NB4 (cell line): ENCODE measurements at places on chromosomes 3 and 15.

GRCh38 chr15:33926260-33926659, 42.0 kb upstream of the CHRM5 start:
- DNase-seq = no peak

DNA sequence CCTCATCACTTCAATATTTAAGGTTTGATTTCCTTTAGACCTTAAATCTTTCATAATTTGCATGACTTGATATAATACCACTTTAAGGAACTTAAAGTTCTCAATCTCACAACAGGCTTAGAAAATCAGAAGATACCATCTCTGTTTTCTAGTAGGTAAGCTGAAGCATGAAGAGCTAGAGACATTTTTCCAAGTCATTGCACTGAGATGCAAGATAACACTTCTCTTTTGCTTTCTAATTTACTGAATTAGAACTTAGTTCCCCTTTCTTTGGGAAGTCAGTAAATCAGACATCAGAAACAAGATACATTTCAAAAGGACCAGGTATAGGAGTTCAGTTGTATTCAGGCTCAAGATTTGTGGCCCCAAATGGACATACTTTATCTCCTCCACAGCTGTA, 79.7 kb downstream of the DZIP3 start:
- no peak for DNase-seq

DNA sequence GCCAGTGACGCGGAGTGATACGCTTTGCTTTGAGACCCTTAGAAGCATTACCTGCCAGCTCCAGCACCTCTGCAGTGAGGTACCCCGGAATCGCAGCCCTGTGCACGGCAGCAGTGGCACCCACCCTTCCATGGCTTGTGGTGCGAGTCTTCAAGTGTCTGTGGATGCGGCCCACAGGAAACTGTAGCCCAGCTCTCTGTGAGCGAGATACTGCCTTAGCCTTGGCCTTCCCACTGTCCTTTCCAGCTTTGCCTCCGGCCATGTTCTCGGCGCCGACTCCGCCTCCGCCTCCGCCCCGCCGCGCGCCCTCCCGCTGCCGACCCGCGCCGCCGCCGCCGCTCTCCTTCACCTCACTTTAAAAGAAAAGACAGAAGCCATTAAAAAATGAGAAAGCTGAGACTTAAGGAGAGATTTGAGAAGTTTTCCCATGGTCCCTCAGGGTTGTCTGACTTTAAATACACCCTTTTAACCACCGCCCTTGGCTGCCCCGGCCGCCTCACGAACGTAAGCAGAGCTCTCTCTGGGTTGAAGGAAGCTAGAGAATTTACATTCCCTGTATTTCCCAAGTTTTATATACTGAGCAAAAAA, 78.5 kb upstream of the FAM174B start:
- DNase-seq = no peak

GRCh38 chr3:67856718-67857117, 202.3 kb upstream of the SUCLG2 start:
- no peak for DNase-seq

DNA sequence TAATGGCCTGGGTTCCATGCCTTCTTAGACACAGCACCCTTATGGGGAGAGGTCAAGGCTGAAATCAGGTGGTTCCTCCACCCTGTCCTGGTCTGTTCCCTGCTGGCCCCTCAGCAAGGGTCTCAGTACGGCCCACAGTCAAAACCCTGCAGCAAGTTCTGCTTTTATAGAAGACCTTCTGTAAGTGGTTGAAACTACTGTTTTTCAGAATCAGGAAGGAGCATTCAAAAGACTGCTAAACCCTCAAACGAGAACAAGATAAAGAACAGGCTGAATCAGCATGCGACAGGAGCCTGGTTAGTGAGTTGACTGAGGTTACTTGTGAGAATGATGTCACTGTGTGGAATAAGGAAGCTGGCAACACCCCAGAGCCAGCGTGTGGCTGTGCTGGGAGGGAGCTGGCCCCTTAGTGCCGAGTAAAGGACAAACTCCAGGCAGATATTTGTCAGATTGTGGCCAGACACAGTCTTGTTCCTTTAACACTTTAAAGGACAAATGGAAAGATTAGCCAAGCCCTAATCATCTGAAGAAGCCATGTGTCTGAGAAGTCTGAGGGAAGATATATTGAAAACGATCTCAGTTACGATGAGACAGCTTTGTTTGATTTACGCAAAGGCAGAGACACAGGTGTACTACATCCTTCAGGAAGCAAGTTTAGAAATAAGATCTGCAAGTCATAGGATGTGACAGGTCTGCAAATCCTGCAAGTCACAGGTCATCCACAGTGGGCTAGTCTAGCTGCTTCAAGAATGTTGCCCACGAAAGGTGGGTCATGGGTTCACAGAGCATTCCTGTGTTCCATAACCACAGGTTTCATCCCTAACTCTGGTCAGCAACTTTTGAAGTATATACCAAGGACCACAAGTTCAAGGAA, 54.0 kb downstream of the B3GNT5 start:
- DNase-seq = peak; percentile 89

- DNase-seq = no peak
These were observed 148.5 kb upstream of the ICE2 start for GRCh38 chr15:60627298-60627943.

- DNase-seq = no peak
These were observed 50.4 kb upstream of the GRIP2 start for GRCh38 chr3:14590569-14590968.

- no peak for DNase-seq
These were observed 2.2 kb downstream of the GPR149 start for GRCh38 chr3:154427685-154428285.

DNA sequence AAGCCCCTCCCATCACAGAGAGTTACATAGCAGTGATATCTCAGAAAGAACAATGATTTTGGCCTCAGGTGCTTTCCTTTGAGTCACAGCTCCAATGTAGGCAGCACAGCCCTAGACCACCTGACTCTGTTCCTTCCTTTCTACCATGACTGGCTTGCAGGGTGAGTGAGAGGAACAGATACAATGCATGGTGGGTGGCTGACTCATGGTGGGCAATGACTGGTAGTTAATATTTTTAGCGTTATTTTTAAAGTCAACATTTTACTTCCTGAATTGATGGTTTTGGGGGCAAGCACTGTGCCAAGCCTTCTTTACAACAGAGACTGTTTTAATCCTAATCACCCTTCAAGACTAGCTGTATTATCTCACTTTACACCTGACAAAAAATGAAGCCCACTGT, 32.8 kb upstream of the ST3GAL6 start:
- DNase-seq = peak; percentile 67

DNA sequence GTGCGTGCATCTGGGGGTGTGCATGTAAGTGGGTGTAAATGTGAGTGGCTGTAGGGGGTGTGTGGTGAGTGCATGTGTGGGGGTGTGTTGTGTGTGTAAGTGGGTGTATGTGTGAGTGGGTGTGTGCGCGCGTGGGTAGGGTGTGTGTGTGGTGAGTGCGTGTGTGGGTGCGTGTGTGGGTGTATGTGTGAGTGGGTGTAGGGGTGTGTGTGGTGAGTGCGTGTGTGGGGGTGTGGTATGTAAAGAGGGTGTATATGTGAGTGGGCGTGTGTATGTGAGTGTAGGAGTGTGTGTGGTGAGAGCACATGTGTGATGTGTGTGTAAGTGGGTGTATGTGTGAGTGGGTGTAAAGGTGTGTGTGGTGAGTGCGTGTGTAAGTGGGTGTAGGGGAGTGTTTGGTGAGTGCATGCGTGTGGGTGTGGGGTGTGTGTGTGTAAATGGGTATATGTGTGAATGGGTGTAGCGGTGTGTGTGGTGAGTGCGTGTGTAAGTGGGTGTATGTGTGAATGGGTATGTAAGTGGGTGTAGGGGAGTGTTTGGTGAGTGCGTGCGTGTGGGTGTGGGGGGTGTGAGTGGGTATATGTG, 916 bp upstream of the CPN2 start:
- DNase-seq = no peak

GRCh38 chr15:42994546-42994945, 74.0 kb upstream of the TTBK2 start:
- no peak for DNase-seq

DNA sequence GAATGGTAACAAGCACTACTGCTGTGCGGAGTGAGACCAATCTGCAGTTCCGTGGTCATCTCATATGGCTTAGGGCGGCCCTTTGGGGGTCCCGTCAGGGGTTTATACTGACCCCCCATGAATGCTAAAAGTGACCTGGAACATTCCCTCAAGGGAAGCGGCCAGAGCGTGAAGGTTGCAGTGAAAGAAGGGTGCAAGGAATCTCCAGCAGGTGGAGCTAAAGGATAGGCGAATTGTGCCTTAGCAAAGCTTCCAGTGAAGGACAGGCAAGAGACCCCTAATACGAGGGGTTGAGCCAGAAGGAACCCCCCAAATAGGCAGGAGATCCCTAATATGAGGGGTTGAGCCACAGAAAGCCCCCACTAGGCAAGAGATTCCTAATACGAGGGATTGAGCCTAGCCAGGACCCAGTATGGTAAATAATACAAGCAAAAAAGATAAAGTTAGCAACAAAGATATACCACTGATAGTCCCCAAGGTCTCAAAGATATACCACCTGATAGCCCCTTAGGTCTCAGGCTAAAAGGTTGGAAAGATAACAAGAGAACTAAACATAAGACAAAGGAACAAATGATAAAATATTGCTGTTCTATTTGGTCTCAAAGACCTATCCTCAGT, 32.8 kb downstream of the ZNF589 start:
- DNase-seq = peak; percentile 76

GRCh38 chr3:151203051-151203420, at the start of gene GPR171:
Gene GPR171, minus strand, starts transcription at chr3:151203216. Its CDS starts 3,830 bp downstream, at chr3:151199386.
- DNase-seq = no peak

DNA sequence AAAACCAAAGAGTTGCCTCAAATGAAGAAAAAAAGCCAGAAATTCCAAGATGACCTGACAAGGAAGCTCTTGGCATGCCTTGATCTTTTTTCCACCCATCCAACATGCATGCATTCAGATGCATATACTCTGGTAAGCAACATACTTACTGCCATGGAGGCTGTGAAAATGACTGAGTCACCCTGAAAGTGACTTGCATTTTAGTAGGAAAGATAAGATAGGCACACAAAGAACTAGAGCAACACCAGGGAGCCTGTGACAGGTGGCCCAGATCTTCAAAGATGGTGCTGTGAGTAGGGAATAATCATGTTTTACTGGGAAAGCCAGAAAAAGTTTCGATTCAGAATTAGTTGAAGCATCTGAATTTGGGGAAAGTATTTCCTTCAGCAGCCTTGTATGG, 185.1 kb upstream of the SLCO3A1 start:
- DNase-seq = no peak

- no peak for DNase-seq
These were observed 67.9 kb downstream of the LMLN start for GRCh38 chr3:198027799-198028390.

- DNase-seq = no peak
These were observed 325.1 kb upstream of the THBS1 start for GRCh38 chr15:39255760-39256159.

- peak; percentile 59 for DNase-seq
These were observed 23.2 kb upstream of the VILL start for GRCh38 chr3:37967260-37967881.

DNA sequence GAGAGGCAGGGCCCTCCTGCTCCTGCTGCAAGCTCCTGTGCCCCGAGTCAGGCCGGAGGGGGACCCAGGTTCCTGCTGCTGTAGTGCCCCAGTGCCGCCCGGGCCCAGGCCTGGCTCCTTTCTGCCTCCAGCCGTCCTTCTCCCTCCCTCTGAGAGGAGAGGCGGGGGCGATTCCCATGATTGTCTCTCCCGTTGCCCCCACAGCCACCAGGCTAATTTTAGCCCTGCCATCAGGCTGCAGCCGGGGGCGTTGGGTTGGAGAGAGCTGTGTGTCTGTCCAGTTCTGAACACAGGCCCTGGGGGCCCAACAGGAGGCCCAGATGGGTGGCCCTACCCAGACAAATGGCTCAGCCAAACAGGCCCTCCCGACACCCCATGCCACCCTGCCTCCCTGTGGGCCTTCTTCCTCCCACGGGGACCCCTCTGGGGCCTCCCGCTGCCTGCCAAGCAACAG, 214.8 kb downstream of the TBC1D2B start:
- DNase-seq = peak; percentile 30

DNA sequence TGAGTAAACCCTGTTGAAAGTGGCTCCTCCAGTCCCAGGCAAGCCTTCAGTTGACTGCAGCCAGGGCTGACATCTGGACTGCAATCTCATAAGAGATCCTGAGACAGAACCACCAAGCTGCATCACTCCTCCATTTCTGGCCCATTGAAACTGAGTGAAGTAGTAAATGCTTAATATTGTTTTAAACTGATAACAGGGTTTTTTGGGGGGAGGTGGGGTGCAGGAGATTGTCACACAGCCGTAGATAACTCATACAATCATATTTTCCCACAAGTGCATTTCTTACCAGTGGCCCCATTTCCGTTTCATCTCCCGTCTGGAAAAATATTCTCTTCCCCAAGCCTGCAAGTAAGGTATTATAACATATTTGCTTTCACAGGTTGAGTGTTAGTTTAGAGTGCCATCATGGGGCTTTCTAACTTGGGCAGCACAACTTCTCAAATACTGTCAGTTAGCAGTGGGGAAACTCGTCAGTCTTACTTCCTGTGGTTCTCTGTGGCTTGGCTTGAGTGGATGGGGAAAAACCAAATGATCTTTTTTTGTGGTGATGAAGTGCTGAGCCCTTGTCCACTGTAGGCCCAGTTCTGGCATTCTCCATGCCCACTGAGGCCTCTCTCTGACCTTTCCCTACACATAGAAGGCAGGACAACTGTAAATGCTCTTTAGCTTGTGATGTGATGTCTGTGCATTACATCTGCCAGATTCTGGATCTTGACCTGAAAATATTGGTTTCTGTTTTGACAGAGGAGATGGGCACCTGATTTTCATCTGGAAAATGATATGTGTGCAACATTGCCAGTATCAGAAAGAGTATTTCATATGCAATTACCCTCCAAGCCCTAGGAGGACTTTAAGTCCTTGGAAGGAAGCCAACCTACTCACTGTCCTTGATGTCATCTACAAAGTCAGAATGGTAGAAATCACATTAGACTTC, 90.1 kb upstream of the BHLHE40 start:
- peak; percentile 41 for DNase-seq

GRCh38 chr15:42264795-42265194, 8.2 kb upstream of the GANC start:
- no peak for DNase-seq

DNA sequence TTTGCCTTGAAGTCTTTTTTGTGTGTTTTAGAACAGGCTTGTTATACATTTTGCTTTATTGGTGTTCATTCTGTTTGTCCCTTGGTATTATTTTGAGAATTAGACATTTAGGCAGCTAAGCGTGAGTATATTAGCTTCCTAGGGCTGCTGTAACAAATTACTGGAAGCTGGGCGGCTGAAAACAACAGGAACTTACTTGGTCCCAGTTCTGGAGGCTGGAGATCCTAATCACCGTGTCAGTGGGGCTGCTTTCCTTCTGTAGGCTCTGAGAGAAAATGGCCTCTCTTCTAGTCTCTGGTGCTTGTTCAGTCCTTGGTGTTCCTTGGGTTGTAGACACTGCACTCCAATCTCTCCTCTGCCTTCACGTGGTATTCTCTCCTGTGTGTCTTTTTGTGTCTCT, 142.3 kb downstream of the KLHL25 start:
- DNase-seq = no peak

GRCh38 chr3:151935446-151935845, 62.0 kb downstream of the SUCNR1 start:
- DNase-seq = peak; percentile 70

GRCh38 chr15:44194323-44195150, 534 bp downstream of the FRMD5 start:
- DNase-seq = no peak
